Naive thymus-derived CD8-positive, alpha-beta T cell (primary cell): ENCODE measurements at places on chromosomes 5 and 9.
A peak's percentile ranks its signal among the peaks of the same experiment; 100 is the strongest.

DNA sequence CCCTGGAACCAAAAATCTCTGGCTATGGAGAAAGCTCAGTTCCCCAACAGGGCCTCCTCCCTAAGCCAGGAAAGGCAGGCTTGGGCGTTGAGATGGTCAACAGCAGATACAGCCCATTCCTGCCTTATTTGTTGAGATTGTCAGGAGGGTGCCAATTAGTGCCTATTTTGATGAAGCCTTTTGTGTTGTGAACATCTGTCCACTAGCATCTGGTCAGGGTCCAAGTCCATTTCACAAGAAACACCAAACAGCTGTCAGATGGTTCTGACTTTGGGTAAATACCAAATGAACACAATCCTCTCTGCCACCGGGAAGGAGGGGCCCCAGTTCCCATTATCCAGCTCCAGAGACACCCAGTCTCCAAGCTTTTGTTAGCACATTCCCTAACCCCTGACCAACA, 19.9 kb downstream of the SEMA6A start:
- DNase-seq = no peak

DNA sequence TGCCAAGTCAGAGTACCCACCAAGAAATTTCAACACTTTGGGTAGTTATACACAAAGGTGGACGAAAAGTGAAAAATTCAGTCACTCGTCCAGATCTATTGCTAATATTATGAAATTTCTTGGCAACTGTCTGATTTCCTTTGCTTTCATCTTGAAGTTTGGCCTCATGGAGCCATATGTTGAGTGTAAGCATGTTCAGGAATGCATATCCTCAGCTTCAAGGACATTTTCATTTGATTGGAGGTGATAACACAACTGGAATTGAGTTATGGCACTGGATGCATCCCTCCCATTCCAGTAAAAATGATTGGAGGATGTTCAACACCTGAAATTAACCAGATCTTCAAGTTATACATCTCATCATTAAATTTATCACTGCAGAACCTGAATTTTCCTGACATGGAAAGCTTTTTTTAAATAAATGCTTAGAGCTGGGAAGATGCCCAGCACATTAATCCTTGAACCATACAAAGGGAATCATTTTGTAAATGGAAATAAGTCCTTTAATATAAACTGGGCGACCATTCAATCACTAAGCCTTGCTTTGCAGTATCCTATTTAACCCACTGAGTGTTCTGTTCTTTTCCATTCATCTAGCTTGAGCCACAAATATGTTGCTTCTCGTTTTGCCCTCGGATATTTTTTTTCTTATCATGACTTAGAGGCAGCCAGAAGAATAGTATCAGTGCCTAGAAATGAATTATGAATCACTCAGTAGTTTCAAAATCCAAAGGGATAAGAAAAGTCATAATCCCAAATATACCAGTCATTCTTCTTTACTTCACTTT, 273.7 kb upstream of the PIK3R1 start:
- no peak for DNase-seq

GRCh38 chr9:96167011-96167410, 135.0 kb downstream of the HSD17B3 start:
- no peak for DNase-seq

DNA sequence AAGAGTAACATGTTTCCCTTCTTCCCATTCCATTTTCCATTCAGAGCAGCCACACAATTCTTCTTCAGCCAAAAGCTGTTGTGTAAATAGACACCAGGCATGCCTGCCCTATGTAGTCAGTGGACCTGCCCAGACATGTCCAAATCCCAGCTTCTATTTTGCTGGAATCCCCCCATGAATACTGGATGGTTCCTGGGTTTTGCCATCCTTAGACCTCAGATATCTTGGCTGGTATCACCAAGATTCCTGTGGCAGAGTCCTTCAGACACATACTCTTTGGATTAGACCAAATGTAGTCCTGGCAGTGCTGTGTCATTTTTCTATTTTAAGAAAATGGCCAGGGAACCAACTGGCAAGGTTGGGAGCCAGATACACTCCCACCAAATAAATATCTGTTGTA, 10.3 kb downstream of the FST start:
- no peak for DNase-seq

DNA sequence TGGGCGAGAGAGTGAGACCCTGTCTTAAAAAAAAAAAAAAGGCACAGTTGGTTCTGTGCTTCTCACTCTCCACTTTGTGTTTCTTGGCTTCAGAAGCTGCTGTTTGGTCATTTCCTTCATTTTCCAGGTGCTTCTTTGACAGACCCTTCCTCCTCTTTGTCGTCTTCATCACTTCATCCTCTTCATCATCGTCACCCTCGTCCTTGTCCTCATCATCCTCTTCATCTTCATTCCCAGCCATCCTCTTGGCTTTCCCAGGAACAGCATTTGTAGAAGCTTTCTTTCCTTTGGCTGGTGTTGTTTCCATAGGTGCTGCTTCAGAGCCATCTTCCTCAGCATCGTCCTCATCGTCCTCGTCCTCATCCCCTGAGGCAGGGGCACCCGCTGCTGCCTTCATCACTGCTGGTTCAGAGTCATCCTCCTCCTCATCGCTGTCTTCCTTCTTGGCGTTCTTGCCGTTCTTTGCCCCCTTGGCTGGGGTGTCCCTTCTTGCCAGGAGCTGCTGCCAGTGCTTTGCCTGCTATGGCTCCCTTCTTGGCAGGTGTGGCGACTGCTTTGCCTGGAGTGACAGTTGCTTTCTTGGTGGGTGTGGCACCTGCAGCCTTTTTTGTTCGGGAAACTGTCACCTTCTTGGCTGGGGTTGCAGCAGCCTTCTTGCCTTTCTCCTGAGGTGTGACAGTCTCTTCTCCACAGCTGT, 7.1 kb downstream of the RABL6 start:
- peak; percentile 24 for DNase-seq

DNA sequence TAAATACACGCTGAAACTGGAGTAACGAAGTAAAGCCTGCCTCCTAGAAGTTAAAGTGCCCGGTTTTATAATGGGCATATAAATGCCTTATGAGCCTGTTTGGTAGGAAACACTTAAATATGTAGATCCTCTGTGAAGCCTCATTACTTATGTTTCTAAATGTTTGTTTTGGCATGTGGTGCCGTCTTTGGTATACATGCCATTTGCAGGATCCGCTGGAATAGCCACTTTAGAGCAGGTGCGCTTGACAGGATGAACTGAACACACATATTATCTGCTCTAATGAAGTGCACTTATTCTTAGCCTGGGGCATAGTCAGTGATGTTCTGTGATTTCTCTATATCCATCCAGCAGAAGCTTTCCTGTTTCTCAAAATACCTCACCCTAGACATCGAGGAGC, 778.1 kb upstream of the WWC1 start:
- no peak for DNase-seq
